ENCODE measurements at places on chromosomes 13 and 19.

DNA sequence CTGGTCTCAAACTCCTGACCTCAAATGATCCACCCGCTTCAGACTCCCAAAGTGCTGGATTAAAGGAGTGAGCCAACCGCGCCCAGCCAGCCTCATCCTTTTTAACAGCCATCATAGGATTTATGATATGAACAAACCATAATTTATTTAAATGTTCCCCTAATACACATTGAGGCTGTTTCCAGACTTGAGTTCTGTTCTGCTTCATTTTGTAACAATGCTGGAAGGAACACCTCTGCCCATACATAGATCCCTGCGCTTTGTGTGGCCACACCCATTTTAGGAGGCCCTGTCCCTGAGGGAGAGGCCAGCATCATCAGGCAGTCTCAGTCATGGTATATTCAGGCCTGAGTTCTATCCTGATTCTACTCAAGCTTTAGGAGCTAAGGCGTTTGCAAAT, 35.9 kb downstream of the TPT1 start:
- no peaks in the 10 kb centered on the region for H3K4me1 ChIP-seq
- no peak for DNase-seq
- H3K36me3 ChIP-seq: no peaks in the 10 kb centered on the region
- H3K27ac ChIP-seq: no peak overlapping the region
- H3K4me3 ChIP-seq: no peak overlapping the region
- H3K27me3 ChIP-seq: no peaks in the 10 kb centered on the region

GRCh38 chr13:45576466-45576865, 39.1 kb downstream of the ERICH6B start:
- no peak for DNase-seq
- no peaks in the 10 kb centered on the region for H3K4me1 ChIP-seq
- H3K27me3 ChIP-seq: no peaks in the 10 kb centered on the region
- no peak overlapping the region for H3K4me3 ChIP-seq

DNA sequence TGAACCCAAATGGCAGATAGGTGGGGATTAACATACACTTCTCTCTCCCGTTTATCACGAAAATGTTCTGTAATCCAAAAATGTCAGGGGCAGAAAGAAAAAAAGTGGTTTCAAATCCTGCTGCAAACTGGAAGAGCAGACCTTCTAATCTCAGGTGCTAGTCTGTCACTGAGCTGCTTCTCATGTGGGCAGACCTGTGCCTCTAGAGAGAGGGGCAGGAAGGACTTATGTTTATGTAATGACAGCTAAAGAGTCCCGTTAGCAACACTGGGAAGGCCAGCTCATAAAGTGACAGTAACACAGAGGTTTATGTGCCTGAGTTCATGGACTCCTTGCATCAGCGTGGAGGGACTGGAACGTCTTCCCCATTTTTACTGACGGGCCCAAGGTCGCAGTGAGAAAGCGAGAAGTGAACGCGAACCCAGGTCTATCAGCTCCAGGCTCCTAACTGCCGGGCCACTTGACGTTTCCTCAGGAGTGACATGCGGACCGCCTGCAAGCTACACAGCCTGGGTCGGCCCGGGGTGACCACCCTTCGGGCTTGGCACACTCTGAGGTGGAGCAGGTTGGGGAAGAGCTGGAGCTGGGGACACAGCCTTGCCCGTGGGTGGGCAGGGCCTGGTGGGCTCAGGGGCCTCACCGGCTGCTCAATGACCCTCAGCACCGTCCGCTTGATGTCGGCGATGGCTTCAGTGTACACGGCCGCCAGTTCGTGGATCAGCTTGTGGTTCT, 9.6 kb upstream of the RSPH6A start:
- DNase-seq: no peak
- H3K36me3 ChIP-seq: peaks cover 12% of the 10 kb centered on the region

DNA sequence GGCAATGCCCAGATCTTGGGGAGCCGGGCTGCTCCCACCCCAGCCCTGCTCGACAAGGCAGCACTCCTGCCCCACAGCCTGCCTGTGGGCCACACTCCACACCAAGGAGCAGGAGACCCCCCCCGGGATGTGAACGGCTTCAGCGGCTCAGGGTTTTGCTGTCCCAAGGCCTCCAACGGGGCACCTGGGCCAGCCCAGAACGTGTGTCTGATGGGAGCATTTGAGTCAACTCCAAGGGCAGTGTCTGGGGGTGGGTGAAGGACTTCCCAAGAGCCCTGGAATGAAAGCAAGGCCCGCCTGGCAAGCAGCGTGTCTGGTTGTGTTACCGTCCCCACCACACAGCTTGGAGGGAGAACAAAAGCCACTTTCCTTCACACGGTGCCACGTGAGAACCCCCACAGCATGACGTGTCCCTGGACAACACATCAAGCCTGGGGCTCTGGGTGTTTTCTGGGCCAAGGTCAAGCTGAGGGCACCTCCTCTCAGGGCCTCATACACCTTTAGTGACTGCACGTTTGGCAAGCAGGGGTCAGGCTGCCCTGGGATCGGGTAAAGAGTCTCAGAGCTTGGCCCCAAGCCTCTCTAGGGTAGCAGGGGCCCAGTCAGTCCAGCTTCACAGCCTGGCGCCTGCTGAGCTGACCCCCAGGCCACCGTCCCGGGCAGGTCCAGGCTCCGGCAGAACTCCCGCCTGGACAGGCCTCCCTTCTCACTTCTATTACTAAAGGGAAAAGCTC, 6.0 kb downstream of the C13orf46 start:
- H3K36me3 ChIP-seq: no peaks in the 10 kb centered on the region
- H3K27me3 ChIP-seq: no peaks in the 10 kb centered on the region
- DNase-seq: no peak
- H3K4me1 ChIP-seq: peaks cover 5% of the 10 kb centered on the region

DNA sequence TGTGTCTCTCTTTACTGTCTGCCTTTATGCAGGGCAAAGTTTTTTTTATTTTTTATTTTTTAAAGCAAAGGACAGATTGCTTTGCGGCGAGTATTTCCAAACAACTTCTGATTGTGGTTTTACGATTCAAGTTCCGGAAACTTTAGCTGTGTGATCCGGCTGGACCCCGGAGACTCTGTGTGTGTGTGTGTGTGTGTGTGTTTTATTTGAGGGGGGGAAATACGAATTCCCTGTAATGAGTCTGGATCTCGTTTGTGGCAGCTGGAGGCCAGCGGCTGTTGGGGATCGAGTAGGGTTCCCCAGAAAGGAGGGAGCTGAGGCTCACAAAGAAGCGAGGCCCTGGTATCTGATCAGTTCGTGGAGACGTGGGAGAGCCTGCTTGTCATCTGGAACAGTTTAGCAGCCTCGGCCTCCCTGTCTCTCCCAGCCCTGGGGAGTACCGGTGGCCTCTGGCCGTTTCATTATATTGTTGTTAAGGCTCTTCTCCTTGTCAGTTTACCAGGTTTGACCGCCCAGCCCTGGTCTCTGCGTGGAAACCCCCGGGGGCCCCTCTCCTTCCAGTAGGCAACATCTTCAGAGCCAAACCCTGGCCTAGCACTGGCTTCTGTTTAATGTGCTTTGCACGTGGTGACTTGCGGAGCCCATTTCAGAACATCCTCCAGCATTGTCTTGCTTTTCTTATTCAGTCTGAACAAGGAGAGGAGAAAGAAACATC, 1.3 kb downstream of the FARP1 start:
- no peaks in the 10 kb centered on the region for H3K27me3 ChIP-seq
- H3K4me1 ChIP-seq: no peaks in the 10 kb centered on the region
- no peaks in the 10 kb centered on the region for H3K36me3 ChIP-seq
- H3K4me3 ChIP-seq: peak overlapping the region; percentile 85
- no peak for DNase-seq
- H3K27ac ChIP-seq: peak overlapping the region; percentile 91

DNA sequence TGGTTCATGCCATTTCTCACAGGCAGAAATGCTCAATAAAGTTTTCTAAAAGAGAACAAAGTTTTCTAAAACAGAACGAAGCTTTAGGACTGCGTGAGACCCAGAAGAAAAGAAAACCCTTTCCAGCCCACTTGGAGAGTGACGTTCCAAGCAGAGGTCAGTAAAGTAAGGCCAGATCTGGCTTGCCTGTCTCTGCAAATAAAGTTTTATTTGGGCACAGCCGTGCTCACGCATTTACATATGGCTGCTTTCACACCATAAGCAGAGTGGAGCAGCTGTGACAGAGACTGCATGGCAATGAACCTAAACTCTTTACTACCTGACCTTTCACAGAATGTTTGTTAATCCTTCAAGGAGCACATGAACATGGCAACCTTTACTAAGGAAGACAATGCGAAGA, 23.6 kb downstream of the IRS2 start:
- no peaks in the 10 kb centered on the region for H3K36me3 ChIP-seq
- H3K4me3 ChIP-seq: no peak overlapping the region
- H3K27ac ChIP-seq: no peak overlapping the region
- no peaks in the 10 kb centered on the region for H3K4me1 ChIP-seq
- no peaks in the 10 kb centered on the region for H3K27me3 ChIP-seq
